GOT3 (cell line): ENCODE measurements at places on chromosomes 4 and X.

DNA sequence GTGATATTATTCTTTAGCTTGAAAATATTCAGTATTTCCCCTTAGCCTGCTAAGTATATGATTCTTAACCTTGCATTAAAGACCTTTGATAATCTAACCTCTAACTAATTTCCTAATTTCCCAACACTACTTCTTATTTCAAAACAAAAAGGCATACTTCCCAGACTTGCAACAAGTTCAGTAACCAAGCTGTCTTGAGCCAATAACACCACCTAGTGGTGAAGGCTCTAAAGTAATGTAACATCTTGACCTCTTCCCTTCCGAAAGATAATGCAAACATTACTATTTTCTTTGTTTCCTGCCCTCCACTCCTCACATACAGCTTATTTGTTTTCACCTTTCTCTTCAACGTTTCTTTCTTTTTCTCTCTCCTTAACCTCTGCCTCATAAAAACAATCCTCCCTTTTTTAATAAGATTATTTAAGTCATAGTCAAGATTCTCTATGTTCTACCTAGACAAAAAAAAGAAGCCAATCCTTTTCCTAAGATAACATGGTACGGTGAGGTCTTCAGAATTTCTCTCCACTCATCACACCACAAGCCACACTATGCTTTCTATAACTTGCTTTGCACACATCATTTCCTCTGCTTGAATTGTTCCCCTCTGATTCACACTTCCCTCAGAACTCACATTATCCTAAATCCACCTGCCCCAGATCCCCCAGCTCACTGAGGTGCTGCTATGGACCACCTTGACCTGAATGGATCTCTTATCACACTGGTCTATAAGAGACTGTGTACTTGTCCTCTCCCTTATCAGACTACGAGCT is 3.5 kb downstream of the FAT1 start:
- DNase-seq: no peak

- DNase-seq: no peak
These were observed 1.5 kb upstream of the PAPSS1 start for GRCh38 chr4:107721436-107722100.

- DNase-seq: no peak
These were observed 569 bp upstream of the FHL1 start for GRCh38 chrX:136146614-136147314.

- DNase-seq: no peak
These were observed 376.7 kb upstream of the SMIM31 start for GRCh38 chr4:164377277-164377676.

- DNase-seq: no peak
These were observed 77.3 kb upstream of the NOCT start for GRCh38 chr4:138938366-138938690.

GRCh38 chr4:167234316-167234881 is at the start of gene SPOCK3:
Gene SPOCK3, minus strand, starts transcription at chr4:167234494.
- DNase-seq: no peak
